COR-L47 (cell line): ENCODE measurements at places on chromosomes 4 and X.

- no peak for DNase-seq
Observed at GRCh38 chr4:31291238-31291637, 571.1 kb downstream of the PCDH7 start.

DNA sequence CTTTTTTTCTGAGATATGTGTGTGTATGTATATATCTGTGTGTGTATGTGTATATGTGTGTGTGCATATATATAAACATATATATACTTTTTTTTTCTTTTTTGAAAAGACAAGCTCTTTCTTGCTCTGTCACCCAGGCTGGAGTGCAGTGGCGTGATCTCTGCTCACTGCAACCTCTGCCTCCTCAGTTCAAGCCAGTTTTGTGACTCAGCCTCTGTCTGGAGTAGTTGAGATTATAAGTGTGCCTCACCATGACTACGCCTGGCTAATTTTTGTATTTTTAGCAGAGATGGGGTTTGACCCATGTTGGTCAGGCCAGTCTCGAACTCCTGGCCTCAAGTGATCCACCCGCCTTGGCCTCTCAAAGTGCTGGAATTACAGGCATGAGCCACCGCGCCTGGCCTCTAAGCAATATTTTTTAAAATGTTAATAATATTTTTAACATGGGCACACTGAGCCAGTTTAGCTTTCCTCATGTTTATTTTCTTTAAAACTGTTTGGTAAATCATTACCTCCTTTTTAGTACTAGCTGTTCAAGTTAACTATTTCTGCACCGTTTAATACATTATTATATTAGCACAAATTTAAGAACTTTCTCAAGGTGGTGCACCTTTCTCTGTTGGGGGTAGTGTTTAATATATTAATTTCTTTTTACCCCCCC, 33.3 kb downstream of the BBS12 start:
- no peak for DNase-seq

- DNase-seq: no peak
Observed at GRCh38 chrX:7943600-7944245, 16.5 kb upstream of the PNPLA4 start.

DNA sequence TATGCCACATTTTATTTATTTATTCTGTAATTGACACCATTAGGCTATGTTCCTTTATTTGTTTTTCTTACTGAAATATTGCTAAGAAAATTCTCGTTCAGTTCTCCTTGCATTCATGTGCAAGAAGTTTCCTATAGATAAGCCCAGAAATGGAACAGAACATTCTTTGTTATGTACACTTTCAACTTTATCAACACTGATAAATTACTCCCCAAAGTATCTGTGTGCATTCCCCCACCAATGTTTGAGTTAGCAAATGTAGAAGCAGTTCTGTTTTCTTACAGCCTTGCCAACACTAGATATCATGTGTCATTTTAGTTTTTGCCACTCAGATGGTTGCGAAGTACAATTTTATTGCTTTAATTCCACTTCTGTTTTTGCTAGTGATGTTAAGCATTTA, 166.4 kb upstream of the NPY2R start:
- no peak for DNase-seq

GRCh38 chrX:46627711-46628419, 54.3 kb downstream of the CHST7 start:
- no peak for DNase-seq

DNA sequence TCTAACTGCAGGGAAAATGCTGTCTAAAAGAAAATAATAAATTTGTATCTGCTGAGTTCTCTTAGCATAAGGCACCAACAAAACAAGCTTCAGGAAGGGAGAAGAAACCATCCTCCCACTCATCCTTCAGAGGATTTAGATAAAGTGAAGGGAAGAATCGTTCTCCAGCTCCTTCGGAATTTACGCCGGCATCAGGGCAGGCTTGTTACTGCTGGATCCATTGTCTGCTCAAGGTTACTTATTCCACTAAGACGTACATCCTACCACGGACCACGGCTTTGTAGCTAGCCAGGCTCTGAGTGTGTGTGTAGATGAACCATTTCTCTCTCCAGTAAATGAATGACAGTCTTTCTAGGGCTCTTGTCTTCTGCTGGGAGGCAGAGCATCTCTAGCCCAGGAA, 60.4 kb downstream of the HAND2 start:
- DNase-seq: no peak

DNA sequence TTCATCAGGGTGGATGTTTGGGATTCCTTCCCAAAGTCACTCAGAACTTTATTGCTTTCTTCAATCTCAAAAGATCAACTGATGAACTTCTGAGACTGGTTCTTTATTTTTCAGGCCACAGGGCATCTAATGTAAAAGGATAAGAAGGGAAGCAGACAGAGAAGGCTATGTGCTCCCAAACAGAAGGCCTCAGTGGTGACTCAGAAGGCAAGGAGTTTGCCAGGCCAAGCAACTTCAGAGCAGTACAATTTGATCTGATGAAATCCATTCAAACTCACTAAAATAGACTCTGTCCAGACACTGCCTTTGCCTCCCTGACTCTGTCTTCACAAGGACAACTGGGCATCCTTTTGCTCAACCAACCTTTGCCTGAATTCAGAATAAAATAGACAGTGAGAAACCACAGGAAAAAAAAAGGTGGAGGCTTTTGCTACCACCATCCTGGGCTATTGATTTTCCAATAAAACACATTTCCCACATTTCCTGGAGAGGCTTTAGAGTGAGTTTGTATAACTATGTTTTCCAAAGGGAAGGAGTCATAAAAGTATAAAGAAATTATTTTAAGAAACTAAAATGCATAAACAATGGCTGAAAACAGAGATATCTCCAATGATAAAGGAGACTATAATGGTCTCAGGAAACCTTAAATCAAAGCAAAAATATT, 55.2 kb downstream of the ARHGEF6 start:
- DNase-seq: no peak
